ENCODE measurements at places on chromosomes 13 and 19.

GRCh38 chr13:24036115-24036514 lies 124.4 kb upstream of the SPATA13 start:
- DNase-seq: no peak

DNA sequence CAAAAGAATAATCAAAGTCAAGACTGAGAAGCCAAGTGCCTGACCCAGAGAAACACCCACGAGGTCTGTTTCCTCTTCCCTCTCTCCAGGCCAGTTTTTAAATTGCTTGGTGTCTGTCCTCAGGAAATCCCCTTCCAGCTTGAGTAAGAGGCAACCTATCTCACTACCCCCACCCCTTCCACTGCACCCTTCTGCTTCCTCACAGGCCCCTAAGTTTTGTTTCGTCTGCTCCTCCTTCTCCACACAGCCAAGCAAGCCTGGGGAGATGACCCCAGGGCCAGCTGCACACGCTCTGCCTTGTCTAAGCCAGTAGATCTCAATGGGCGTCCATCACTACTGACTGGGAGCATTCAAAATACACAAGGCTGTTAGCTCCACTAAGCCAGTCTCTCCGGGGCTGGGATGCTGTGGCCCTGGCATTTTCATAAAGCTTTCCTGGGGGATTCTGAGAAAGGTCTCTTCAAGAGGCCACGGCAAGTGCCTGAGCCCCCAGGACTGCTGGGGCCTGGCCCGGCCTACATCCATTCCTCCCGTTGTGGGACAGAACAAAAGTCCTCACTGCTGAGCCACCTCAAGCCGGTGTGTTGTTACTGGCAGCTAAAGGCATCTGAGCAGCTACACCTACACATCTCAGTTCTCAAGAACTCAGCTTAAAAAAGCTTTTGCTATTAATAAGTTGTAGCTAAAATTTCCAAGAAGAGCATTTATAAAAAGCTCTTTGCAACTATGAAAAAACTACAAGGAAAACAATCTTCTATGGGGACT lies 14.9 kb upstream of the IL4I1 start:
- DNase-seq: no peak

DNA sequence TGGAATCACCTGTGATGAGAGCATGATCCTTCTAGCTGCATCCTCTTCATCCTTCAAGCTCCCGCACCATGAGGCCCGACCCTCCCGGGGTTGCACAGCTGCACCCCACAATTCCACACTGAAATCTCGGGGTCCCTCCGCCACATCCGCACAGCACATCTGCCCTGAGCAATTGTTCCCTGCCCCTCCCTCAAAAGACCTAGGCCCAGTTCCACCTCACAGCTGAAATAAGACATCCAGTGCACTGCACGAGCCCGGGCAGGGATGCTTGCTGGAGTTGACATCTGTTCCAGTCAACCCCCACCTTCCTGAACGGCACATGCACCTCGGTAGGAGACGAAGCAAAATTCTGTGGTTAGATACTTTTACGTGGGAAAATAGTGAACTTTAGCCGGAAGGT lies 14.7 kb upstream of the SOX1 start:
- DNase-seq: no peak

GRCh38 chr13:45447050-45447661 lies 17.6 kb upstream of the COG3 start:
- DNase-seq: no peak

- no peak for DNase-seq
Measured at GRCh38 chr19:43692877-43693276, 22.9 kb upstream of the PLAUR start.

DNA sequence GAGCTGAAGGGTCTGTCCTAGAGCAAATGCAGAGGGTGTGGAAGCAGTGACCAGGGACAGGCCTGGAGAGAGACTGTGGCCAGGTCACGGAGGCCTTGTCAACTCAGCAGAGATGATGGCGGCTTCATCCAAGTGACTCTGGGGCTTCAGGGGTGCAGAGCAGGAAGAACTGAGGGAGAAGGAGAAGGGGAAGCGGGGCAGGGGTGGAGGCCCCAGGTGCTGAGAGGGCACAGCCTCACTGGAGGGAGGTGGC lies 299.1 kb downstream of the ZNF536 start:
- no peak for DNase-seq
